ENCODE measurements at places on chromosomes 2 and 18.

GRCh38 chr2:150584081-150584480 lies 96.6 kb upstream of the RND3 start:
- no peak for DNase-seq

GRCh38 chr2:141021611-141022010 lies 1109.2 kb downstream of the LRP1B start:
- DNase-seq: no peak

DNA sequence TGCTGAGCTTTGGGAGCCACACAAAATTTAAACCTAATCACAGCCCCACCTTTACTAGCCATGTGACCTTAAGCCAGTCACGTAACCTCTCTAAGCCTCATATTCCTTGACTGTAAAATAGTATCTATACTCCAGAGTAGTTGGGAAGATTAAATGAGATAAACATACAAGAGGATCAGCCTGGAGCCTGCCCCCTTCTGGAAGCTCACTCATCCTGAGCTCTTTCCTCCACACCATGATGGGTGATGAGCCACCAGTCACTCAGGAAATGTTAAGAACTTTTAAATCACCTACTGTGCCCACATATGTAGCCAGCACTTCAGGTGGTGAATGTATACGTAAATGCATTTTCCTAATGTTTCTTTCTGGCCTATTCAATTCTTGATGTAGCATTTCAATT lies 195.9 kb upstream of the DDX18 start:
- no peak for DNase-seq

DNA sequence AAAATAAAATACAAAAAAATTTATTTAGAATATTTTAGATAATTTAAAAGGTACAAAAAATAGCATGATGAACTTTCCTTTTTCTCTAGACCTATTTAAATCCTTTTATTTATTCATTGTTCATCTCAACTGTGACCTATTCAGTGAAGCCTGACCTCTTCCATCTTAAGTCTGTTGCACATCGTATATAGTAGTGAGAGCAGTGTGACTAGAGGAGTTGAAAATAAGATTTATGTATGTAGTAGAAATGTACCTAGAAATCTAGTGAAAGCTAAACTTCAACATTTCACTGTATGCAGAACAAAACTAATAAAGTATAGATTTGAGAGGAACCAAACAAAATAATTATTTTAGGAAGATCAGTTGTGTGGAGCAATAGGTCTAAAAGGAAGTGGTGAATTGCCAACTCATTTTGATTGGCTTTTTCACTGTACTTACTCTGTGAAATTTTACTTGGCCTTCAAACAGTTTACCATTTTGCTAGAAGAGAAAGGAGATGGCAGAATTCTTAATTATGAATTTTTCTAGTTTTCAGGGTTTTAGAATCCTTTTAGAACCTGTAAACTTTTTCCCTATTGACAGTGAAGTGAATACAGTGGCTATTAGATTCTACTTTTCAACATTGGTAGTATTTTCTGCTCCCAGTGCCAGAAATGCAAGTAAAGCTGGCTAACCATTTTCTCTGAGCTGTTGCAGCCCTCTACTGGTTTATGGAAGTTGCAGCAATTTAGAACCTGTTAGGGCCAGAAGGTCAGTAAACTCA lies 11.0 kb downstream of the ANKRD12 start:
- DNase-seq: peak; percentile 75

DNA sequence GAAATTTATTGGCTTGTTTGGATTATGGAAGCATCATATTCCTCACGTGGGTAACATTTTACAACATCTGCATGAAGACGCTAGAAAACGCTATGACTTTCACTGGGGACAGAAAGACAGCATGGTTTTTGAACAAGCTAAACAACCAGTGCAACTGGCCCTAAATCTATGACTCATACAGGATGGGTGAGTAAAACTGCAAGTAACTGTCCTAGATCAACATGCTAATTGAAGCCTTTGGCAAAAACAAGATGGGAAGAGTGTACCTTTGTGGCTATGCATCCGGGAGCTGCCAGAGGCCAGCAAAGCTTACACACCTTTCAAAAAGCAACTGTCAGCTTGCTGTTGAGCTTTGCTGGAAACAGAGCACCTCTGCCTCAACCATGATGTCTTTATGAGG lies 1096.0 kb upstream of the DDX18 start:
- DNase-seq: no peak

DNA sequence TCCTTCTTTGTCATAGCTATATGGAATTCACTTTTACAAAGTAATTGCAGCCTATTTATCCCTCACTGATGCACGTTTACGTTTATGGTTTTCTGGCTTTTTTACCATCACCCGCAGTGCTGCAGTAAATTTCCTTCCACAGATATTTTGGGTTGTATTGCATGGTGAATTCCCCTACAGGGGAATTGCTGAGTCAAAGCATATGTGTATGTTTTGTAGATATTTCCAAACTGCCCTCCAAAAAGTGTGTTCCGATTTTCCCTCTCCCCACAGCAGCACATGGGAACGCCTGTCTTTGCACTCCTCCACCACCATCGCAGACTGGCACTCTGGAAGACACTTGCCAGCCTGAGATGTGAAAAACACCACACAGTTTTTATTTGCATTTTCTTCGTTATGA lies 80.6 kb upstream of the UXS1 start:
- DNase-seq: no peak

GRCh38 chr18:78032574-78032973 lies 782.9 kb downstream of the GALR1 start:
- no peak for DNase-seq

DNA sequence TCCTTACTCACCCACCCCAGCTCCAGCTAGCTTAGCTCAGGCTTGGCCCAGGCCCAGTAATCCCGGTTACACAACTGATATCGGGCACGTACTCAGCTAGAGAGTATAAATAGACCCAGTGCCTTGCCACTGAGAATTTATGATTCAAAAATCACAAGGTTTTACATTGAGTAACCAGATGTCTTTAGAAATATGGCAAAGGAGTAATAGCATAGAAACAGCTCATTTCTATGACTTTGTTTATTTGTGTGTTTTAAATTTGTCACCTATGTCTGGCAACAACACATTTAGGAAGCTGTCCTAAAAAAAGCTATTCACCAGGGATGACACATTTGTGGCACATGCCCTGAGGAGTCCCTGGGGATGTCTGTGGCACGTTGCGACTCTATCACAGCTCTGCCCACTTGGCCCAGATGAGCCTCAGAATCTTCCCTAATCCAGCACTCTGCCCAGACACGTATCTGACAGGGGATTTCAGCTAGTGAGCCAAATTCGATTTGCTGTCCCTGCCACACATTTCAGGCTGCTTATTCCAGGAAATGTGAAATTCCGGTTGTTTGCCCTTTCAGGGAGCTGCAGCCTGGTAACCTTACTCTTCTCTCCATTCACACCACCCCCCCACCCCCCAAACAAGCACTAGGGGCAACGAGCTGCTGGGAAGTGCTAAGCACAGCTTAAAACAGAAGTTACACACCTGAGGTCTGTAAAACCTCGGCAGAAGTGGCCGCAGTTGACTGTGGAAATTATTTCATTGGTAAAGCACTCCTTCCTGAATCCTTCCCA lies 85.4 kb upstream of the ZCCHC2 start:
- DNase-seq: no peak

- DNase-seq: no peak
These were observed 2.8 kb upstream of the TMEM163 start for GRCh38 chr2:134721596-134721995.

DNA sequence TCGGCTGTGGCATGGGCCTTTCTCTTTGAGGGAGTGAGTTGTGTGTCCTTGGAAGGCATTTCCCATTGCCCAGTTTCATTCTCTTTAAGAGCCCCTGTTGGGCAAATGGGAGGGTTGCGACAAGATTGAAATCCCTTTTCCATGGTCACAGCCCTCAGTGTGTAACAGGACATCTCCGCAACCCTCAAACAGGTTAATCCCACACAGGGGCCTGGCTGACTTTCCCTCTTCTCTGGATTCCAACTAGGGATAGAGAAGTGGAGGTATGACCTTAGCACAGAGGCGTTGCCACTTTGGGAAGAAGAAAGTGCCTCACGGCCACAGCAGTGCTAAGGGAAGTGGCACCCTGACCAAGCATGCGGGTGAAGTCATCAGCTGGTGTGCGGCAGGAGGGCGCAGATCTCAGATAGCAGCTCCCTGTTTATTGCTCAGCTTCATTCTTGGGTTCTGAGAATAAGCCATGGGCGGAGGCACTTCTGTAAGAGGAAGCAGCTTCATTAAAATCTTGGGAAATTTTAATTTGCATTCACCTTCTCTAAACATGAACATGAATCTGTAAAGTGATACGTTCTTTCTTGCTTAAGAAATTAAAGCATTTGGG lies 256.5 kb downstream of the GBX2 start:
- no peak for DNase-seq

GRCh38 chr18:55356815-55357214 lies 231.2 kb downstream of the TCF4 start:
- DNase-seq: no peak

- DNase-seq: no peak
These were observed 60.5 kb downstream of the HK2 start for GRCh38 chr2:74894272-74894981.

- DNase-seq: peak; percentile 28
These were observed 85.3 kb downstream of the SPP2 start for GRCh38 chr2:234135750-234136221.

GRCh38 chr18:7255054-7255453 lies 24.2 kb downstream of the LRRC30 start:
- no peak for DNase-seq

DNA sequence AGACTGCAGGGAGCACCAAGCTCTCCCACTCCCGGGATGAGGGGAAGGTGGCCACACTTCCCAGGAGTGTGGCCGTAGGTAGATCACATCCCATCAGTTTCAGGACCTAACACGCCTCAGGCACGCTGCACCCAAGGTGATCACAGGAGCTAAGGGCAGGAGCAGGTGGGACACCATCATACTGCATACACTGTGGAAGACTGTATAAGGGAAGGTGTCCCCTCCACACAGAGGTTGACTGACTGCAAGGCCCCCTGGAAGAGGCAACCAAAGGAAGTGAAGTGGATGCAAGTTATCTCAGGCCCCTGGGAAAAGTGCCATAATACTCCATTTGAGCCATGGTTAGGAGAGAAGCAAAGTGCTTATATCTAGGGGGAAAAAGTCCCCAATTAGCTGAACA lies 351.9 kb upstream of the SMIM21 start:
- DNase-seq: no peak

DNA sequence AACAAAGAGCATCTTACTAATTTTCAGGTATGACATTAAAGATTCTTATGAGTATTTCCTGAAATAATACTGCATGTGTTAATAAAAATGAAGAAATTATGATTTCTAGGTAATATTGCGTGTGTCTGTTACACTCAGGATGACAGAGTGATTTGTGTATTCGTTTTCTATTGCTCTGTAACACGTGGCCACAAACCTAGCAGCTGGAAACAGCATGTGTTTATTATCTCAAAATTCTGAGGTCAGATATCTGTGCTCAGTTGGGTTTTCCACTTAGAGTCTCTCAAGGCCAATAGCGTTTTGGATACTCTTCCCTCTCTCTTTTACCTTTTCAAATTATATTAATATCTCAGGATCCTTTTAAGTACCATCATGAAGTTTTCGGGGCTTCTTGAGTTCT lies 667.9 kb upstream of the CDH7 start:
- DNase-seq: no peak

GRCh38 chr2:217694291-217694690 lies 308.5 kb downstream of the TNS1 start:
- DNase-seq: no peak

DNA sequence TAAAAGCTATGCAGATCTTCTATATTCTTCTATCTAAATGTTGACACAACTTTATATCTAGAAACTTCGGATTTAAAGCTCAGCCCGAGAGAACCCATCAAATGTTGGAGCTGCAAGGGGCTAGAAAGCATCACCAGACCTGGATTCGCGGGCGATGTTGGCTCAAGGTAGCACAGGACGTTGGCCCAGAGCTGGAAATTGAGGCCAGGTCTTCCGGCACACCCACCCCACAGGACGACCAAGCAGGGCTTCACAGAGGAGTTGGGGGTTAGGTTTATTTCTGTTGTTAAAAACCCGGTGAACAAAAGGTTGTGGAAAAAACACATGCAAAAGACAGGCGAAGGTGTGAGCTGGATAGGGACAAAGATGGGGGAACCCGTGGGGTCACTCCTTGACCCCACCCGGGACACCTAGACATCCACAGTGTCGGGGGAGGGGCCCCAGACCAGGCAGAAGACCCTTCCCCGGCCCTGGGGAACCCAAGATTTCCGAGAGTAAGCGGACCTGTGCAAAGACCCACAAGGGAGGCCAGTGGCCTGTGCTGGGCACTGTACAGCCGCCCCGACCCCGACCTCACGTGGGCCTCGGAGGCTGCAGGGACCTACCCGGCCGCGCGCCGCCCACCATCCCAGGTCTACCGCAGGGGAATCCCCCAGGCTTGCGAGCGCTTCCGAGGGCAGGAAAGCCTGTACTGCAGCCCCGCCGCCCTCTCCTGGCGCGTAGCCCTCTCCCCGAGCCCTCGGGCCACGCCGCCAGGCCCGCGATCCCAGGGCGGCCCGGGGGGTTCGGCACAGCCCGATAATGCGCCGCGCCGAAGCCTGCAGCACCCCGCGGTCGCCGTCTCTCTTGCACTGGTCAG lies 1.8 kb upstream of the AGBL5 start:
- no peak for DNase-seq
